ENCODE measurements at places on chromosomes 11 and 22.

GRCh38 chr11:117197516-117198456 is 1.4 kb upstream of the TAGLN start:
- no peak for DNase-seq

DNA sequence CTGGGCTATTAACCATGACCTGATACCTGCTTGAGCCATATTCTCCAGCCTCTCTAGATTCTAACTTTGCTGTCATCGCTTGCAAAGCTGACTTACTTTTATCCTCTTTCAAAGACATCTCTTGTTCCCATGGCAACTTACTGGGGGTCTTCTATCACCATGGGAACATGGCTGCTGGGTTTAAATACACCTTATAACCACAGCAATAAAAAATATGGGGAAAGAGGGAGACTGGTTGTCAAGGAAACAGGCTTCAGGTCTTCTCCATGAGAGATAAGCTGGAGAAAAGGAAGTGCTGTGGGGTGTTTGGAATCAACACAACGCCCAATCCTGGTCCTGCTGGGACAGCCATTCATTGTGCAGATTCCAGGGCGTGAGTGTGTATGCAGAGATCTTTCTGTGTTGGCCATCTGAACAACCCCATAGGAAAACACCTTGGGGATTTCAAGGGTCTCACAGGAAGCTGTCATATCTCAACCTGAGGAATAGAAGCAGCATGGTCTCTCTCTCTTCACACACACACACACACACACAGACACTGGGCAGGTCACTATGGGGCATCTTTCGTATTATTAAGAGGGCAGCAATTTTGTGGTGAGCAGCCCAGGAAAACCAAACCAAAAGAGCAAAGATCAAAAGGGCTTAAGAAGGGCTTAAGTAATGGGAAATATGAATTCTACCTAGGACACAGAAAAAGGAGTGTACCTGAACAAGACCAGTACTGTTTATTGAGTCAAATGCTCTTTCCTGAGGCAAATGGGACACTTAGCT is 344.7 kb upstream of the NCAM1 start:
- DNase-seq = no peak

- no peak for DNase-seq
These were observed 413.7 kb upstream of the FAT3 start for GRCh38 chr11:91810871-91811270.

DNA sequence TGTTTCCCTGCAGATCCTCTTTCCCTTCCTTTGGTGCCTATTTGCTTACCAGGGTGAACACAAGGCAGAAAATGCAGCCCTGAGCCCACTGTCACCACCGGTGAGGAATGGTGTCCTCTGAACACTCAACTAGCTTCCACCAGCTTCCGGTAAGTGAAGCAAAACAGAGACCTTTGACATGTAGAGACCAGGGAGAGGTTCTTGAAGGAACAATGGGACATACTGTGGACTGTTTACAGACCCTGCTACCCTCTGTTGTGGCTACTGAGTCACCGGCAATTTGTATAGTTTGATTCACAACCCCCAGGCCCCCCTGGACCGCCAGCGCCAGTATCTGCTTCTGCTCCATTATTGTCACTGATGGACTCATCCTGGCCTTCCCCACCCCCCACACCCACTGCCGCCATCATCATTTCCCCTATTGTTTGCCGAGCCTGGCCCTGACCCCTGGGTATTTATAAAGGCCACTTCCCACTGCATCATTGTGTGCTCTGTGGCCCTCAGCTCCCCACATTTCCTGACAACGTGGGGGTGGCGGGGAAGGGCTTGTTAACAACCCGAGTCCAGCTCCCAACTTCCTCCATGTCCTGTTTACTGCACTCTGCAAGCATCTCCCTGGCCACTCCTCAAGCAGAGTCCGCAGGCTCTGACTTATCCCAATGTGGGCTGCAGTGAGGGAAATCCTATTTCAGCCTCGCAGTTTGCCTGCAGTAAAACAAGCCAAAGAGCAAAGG is 252.9 kb downstream of the ETS1 start:
- no peak for DNase-seq

DNA sequence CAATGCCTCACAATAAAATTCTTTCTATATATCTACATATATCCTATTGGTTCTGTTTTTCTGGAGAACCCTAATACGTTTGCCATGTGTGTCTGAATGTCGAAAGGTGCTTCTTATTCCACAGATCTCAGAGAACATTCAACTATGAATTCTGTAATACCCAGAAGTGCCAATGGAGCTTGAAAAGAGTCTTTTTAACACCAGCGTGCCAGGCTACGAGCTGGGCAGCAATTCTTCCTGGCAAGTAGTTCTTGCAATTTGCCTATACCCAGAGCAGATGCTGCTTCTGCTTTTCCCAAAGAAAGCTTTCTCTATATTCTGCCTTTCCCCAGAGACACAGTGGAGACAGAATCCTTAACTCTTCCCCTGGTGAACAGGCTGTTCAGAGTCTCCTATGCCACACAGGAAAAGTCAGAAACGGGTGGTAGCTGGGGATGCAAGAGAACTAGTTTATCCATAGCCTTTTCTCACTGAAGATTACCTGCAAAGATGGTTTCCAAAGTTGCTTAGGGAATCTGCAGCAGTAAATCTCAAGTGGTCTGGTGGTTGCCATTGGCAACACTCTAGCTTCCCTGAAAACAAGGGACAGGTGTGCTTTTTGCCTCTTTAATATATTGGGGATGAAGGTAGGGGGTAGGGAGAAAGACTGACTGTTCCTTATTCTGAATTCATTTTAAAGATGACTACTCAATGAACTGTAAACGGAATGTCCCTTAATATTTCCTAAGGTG is 16.8 kb upstream of the PAFAH1B2 start:
- DNase-seq = no peak

GRCh38 chr22:20509344-20510047 is 2.1 kb downstream of the MED15 start:
- no peak for DNase-seq

- no peak for DNase-seq
These were observed 70.5 kb downstream of the DKK3 start for GRCh38 chr11:11937957-11938356.

- no peak for DNase-seq
These were observed 46.6 kb upstream of the LIN7C start for GRCh38 chr11:27553186-27553585.

DNA sequence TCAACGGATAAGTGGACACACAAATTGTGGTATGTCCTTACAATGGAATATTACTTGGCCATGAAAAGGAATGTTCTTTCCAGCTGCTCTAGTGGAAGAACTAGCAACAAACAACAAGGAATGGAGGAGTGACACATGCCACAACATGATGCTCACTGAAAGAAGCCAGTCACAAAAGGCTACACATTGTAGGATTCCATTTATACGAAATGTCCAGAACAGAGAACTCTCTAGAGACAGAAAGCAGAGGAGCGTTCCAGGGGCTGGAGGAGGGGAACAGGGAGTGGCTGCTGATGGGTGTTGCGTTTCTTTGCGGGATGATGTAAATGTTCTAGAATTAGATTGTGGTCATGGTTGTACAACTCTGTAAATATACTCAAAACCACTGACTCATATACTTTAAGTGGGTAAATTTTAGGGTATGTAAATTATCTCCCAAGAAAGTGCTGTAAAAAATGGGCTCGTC is 32.4 kb upstream of the PDGFB start:
- DNase-seq = no peak

- DNase-seq = no peak
These were observed 35.6 kb downstream of the SERPINH1 start for GRCh38 chr11:75597636-75598035.

DNA sequence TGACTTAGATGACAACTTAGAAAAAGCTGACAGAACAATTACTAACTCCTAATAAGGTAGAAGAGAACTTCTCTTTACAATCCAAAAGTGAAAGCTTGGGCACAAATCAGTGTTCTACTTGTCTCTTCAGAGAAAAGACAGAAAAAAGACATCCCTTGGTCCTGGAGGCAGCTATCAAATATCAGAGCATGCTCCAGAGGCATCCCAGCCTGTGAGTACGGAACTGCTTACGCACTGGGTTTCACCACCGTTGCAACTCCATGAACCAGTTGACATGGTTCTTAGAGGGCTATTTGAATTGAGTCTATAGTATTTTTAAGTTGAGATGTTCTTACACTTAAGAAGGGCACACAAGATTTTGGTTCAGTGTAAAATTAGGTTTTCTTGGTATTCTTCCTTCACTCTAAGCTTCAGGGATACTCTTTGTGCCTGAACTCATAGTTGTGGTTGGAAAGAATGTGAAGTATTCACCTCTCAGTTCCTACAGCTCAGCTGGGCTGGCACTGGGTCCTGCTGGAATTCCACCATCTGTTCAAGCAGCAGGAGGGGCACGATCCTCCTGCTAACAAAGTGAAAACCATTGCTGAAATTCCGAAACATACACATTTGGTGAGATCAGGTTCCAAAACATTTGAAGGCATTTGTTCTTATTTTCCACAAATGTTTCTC is 6.3 kb downstream of the AKIP1 start:
- no peak for DNase-seq

GRCh38 chr11:65384301-65384889 is 1.9 kb upstream of the SLC25A45 start:
- DNase-seq = no peak

DNA sequence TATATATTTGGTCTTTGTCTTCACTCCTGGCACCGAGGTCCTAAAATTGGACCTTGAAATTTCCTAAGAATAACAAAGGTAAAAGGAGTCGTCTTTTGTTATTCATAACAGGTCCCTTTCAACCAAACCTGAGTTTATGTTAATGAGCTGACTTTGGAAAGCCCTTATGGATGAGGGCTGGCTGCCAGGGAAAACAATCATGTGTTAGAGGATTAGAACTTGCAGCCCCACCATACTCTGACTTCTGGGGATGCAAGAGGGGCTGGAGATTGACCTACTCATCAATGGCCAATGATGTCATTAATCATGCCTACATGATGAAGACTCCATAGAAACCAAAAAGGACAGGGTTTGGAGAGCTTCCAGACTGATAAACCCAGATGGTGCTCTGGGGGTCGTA is 118.9 kb downstream of the MRTFA start:
- no peak for DNase-seq

GRCh38 chr11:121341609-121342008 is 49.0 kb downstream of the SC5D start:
- DNase-seq = no peak

GRCh38 chr11:66289548-66290329 is 796 bp upstream of the YIF1A start:
- DNase-seq = peak; percentile 90

- DNase-seq = no peak
These were observed 28.0 kb downstream of the TOLLIP start for GRCh38 chr11:1281326-1281973.

- DNase-seq = no peak
These were observed 3.4 kb upstream of the CDC42EP2 start for GRCh38 chr11:65311170-65311678.

GRCh38 chr22:20843501-20843900 is 15.1 kb downstream of the PI4KA start:
- no peak for DNase-seq

DNA sequence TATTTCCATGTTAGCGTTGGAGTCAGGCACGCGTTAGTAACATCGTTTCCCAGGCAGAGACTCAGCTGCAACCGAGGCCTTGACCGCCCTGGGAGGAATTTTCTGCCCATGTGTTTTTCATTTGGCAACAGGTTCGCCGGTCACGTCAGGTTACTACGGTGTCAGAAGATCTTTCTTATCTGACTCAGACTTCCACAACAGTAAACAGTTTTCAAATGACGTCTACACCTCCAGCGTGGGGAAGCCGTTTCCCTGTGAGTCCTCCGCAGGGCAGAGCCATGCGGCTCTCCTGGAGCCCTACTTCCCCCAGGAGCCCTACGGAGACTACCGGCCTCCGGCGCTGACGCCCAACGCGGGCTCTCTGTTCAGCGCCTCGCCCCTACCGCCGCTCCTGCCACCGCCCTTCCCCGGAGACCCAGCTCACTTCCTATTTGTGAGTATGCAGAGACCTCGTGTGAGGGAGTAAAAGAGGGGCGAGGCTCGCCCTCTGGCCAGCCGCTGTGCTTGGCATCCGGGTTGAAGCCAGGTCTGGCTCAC is 14.3 kb upstream of the POU2AF3 start:
- DNase-seq = no peak

- DNase-seq = no peak
These were observed 557 bp downstream of the GTPBP1 start for GRCh38 chr22:38706101-38706900.

DNA sequence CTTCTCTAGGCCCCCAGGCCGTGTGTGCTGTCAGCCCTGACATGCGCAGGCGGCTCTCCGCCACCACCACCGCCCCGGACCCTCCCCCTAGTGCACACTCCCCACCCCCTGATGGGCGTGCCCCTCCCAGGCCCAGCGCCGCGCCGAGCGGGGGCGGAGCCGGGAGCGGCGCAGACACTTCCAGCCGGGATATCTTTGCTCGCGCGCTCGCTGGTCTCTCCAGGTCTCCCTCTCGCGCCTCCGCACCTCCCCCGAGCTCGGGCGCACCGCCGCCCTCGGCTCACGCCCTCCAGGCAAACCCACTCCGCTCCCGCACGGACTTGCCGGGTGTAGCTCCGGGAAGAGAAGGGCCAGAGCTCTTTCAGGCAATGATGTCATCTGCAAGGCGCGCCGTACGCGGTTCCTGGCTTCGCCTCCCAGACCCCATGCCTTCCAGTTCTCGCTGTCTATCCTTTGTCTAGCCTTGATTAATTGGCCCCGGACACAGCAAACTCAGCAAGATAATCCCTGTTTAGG is at the start of gene SCN3B:
Gene SCN3B (minus strand): TSS at position 59 of the 516 bp plus-strand sequence. CDS start 823 bp downstream, outside the sequence.
- DNase-seq = peak; percentile 42

GRCh38 chr11:66429983-66430602 is 8.6 kb downstream of the MRPL11 start:
- peak; percentile 65 for DNase-seq

GRCh38 chr11:100910808-100911207 is 218.8 kb downstream of the PGR start:
- no peak for DNase-seq

DNA sequence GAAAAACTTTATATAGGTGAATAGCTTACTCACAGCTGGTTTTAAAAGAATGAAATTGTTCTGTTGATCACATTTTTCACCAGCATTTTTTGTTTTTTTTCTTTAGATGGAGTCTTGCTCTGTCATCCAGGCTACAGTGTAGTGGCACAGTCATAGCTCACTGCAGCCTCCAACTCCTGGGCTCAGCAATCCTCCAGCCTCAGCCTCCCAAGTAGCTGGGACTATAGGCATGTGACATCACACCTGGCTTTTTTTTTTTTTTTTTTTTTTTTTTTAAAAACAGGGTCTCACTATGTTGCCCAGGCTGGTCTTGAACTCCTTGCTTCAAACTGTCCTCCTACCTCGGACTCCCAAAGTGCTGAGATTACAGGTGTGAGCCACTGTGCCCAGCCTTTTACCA is 3.6 kb downstream of the PACS1 start:
- DNase-seq = no peak
